Vagina (tissue), 2 donors: ENCODE measurements at places on chromosomes 1 and 21. TPM values are rescaled to one million over a fixed set of nuclear protein-coding genes. Genes with fewer than 3 reads are reported as not detected.

GRCh38 chr1:74641161-74641560 is 32.4 kb downstream of the ERICH3 start:
- DNase-seq = no peak

- DNase-seq = no peak
Measured at GRCh38 chr21:19830446-19830845, 1167.8 kb upstream of the NCAM2 start.

GRCh38 chr1:9121496-9122409 is 7.1 kb downstream of the GPR157 start:
- no peak for DNase-seq

KCNC4 gene
- total RNA-seq = 10.1 TPM

HENMT1 gene
- 0.98 TPM for total RNA-seq

PCBP3 gene
- 4.9 TPM for total RNA-seq
